GM12878 (cell line): ENCODE measurements at places on chromosomes 4 and X.
A peak's percentile ranks its signal among the peaks of the same experiment; 100 is the strongest.

DNA sequence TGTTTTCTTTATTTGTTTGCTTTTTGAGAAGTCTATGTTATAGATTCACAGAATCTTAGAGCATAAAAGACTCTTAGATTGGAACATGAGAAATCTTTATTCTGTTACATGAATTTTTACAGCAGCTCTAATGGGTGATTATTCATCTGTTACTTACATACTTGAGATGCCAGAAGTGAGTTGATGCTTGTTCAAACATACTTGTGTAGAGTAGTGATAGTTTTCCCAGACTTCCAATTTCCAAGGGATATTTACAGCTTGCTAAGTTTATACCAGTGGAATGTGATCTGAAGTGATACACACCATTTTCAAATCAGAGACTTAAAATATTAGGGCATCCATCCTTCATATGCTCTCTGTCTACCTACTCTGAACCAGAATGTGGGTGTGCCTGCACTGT, 252.9 kb upstream of the SMIM31 start:
- no peak for DNase-seq

DNA sequence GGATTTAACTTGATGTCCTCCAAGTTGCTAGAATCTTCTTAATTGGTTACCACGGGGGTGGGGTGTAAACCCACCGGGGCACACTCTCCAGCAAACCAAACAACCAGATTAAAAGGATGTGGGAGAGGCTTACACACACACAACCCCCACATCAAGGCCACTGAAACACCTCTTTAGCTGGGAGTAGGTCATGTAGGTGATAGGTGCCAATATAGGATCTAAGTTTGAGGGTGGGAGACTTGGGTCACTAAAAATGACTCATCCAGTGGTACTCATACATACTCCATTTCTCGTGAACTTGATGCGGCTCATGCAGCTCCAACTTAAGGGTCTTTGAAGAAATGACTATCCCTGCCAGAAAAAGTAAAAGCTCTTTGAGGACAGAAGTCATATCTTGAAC, 20.5 kb upstream of the CD40LG start:
- DNase-seq, result no peak

DNA sequence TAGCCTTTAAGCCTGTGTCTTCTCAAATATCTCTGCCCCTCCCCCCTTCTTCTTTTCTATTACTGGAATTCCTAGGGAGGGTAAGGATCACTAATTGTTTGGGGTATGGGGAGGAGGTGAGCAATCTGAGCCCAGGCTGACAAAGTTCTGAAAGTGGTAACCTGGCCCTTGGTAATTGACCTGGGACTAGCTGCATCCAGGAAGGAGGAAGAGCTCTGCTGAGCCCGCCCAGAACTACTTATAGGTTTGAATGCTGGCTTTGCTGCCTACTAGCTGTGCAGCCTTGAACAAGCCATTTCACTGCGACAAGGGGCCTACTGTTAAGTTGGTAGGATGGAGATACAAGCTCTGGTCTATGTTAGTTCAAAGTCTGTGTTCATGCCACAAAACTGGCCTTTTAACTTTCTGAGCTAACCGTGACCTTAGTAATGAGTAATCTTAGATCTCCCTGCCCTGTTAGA, 37.8 kb downstream of the DGKK start:
- DNase-seq, result no peak

DNA sequence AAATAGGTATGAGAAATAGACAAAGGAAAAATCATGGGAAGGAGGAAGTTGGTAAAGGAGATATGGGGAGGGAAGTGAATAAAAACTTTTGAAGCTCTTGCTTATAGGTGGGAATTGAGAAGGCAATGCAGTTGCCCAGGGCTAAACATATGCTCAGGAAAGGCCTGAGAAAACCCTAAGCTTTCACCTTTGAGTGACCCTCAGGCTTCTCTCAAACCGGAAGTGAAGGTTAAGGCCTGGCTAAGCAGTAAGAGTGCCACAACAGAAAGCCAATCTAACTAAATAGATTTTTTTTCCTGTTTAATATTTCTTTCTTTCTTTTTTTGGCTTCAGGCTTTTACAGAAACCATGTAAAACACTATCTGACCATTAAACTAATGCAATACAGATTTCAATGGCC, 69.5 kb upstream of the GABRA3 start:
- DNase-seq, result no peak

DNA sequence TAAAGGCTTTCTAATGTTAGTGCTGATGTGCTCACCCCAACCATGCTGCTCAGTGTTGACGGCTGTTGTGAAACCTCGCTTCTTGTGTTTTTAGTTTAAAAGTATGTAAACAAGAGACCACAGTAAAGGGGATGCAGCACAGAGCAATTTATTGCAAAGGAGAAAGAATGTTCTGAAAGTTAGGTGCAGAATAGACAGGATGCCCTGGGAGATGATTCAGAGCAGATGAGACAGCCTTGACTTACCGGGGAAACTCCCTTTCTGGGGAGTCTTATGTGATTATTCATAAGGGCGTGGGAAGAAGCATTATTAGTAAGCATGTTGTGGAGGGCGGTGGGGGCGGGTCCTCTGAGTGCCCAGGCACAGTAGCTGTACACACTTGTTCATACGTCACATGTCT, 47.7 kb downstream of the EVC start:
- peak; percentile 37 for DNase-seq

DNA sequence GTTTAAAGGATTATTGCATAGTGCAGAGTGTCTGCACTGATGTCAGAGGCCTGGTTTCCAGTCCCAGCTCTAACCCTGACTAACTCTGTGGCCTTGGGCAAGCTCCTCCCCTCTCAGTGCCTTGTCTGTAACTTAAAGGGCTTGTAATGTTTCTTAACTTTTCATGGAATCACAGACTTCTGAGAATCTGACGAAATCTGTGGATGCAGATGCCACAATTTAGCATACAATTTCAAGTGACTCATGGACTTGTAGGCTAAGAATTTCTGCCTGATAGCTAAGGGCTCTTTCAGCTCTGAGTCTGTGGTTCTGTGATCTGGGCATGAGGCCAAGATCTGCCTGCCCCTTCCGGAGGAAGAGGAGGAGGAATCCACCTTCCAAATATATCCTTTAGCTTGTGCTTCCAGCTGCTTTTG, 236.9 kb downstream of the AR start:
- no peak for DNase-seq

- DNase-seq, result no peak
Observed at GRCh38 chr4:74545448-74545847, 100.5 kb downstream of the AREG start.

- no peak for DNase-seq
Observed at GRCh38 chrX:115260330-115260729, 26.4 kb upstream of the LRCH2 start.

DNA sequence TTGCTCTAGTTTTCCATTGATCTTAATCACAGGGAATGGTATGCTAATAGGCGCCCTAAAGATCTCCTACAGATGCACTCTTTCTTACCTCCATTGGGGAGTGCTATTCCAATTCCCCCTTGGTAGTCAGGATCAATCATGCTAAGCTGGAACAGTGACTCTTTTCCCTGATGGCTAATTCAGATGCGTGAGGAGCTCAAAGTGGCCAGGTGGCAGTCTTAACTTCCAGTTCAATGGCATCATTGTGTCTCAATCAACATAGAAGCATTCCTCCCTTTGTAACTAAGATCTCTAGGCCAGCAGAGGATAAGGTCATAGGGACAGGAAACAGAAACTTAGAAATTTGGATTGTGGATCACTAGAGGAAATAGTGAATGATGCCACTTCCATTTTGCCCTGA, 216.8 kb downstream of the GRID2 start:
- DNase-seq, result no peak

DNA sequence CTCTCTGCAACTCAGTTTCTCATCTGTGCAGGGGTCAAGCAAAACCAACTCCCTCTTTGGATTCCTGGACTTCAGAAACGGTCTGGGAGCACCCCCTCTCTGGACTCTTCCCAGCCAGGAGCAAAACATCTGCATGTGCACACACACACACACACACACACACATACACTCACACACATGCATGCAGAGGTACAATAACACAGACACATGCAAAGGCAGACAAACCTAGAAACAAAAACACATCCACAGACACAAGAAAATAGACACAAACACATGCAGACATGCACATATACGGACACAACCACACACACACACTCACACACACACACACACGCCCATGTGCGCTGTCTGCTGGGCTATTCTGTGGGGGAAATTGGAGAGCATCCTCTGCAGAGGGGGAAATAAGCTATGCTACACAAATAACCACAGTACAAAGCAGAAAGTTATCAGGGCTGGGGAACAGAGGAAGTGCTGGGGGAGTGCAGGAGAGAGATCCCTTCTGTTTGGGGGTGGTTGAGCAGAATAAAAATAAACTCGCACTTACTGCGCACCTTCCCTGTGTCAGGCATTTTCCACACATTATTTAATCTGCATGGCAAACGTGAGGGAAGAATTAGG, 19.9 kb downstream of the IQSEC2 start:
- no peak for DNase-seq

DNA sequence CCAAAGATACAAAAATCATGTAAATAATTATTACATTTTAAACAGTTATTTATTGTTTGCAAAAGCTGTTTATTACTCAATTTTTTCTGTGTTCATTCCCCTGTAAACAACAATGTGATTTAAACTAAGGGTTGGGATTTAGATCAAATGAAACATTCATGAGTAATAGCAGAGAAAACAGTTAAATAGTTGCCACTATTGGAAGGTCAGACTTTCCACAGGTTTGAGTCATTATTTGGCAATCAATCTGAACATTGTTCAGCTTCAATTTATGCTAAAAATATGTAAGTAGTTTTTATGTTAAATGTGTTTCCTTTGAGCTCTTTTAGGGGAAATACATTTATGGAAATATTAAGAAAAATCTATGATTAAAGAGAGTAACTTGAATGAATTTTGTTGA, 144.9 kb downstream of the STIM2 start:
- no peak for DNase-seq

DNA sequence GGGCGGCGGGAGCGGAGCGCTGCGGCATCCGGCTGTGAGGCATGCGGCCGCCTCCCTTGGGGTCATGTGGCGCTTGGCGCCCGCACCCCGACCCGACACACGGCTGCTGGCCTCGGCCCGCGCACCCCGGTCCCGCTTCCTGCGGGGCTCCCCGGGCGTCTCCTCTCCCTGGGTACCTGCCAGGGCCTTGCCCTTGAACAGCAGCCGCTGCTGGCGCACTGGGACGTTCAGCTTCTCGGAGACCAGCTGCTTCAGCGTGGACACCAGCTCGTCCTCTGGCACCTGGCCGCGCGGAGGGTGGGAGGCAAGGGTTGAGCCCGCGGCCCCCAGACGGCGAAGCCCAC, 391 bp downstream of the UBL4A start:
- no peak for DNase-seq

DNA sequence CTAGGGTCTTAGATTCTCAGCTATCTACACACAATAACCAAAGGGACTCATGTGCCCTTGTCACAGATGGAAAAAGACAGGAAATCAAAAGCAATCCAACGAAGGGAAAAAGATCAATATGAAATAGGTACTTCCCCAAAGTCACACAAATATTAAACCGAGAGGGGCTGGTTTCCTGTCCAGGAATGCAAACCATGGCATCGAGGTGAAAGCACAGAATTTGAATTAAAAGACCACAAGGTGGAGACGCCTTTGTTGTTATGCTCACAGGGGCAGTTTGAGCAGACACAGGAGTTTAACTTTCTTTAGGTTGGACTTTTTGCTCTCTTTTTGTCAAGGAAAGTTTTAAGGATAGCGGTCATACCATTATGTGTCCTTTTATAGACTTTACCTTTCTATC, 14.3 kb downstream of the H2BW1 start:
- no peak for DNase-seq

DNA sequence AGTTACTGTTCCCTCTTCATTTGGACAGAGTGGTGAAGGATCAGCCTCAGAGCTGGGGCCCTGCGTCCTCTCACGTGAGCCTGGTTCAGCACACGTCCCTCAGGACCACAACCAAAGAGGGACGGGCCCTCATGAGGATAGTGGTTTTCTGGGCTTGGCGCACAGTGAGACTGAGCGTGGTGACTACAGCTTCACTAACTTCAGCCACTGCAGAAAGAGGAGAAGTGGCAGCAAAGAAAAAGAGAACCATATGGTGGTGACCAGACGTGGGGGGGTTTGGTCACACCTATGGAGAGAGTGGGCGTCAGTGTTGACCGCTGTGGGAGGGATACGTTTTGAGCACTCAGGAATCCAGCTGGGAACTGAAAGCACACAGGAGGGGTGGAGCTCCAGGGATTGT, 21.8 kb upstream of the TNIP3 start:
- peak; percentile 21 for DNase-seq

DNA sequence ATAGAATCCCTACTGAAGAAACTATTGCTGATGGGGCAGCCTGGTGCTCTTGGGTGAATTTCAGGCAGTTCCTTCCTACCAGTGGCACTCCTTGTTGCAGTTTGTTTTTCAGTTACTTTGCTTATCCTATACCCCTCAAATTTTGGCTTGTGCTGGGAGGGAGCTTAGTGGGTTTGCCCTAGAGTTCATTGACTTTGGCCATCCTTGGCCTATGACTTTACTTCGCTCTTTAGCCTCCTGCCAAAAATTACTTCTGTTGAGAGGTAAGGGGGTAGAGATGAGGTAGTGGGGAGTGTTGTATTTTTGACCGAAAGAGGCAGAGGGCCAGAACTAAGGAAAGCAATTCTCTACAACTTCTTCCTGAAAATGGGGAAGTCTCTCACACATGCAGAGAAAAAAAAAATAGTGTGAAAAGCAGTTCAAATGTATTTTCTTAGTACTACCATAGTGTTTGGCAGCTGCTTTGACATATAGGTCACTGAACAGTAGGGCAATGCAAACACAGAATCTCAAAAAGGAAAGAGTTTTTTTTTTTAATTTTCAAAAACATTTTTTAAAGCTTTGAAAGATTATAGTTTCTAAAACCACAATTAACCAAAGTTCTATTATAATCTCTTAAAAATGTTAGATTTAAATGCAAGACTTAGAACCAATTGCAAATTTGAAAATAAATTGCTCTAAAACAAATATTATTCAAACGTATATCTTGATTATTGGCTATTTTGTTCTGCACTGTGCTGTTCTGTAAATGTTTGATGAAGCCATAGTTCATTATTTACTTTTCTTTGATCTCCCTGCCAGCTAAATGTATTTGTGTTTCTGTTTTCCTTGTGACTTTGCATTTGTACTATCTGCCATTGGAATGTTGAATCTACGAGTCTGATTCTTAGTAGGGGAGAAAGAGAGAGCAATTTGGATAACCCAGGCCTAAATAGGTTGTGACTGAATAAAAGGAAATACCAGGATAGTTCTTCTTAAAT, 73.6 kb downstream of the DCK start:
- no peak for DNase-seq

DNA sequence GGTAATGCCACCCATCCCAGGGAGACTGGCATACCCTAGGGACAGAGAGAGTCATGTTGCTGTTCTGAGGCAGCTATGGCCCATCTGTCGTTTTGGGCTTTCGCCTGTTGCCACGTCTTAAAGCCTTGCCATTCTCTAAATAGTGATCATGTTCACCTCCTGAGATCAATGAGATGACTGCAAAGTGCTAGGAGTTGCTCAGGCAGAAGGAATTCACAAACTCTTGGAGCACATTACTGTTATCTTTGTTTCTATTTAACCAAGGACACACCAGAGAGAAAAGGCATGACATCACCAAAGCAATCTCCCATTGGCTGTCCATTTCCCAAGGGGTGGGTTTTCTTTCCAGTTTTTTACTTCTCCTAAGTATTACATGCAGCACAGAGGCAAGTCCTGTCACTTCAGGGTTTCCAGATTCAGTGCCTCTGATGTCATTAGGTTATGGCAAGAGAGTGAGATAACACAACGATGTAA, 37.1 kb upstream of the SETD7 start:
- DNase-seq, result no peak

GRCh38 chr4:25174674-25175073, 14.4 kb upstream of the SEPSECS start:
- no peak for DNase-seq

- DNase-seq, result peak; percentile 57
Observed at GRCh38 chrX:154547245-154548027, at the start of gene IKBKG. Gene IKBKG (plus strand): TSS chrX:154547620. CDS start chrX:154552003, 4,383 bp downstream.

- DNase-seq, result no peak
Observed at GRCh38 chr4:135316266-135316779, 1114.7 kb upstream of the PABPC4L start.
